ENCODE measurements at places on chromosomes 7 and 10. TPM values are rescaled to one million over a fixed set of nuclear protein-coding genes. Genes with fewer than 3 reads are reported as not detected.

Gene FOXI2
- total RNA-seq = not detected

Gene ADAP1
- 1.3 TPM for total RNA-seq

Gene PRRT4
- total RNA-seq = not detected

Gene PRKG1
- 19.0 TPM for total RNA-seq

Gene RASSF4
- total RNA-seq = 6.8 TPM

Gene CPA4
- 90.2 TPM for total RNA-seq

Gene RNF133
- total RNA-seq = 0.86 TPM

Gene GOLGA7B
- total RNA-seq = not detected

Gene CYP3A7
- not detected for total RNA-seq

Gene DMBT1
- total RNA-seq = under 0.01 TPM

Gene TDRD1
- total RNA-seq = 0.64 TPM

DNA sequence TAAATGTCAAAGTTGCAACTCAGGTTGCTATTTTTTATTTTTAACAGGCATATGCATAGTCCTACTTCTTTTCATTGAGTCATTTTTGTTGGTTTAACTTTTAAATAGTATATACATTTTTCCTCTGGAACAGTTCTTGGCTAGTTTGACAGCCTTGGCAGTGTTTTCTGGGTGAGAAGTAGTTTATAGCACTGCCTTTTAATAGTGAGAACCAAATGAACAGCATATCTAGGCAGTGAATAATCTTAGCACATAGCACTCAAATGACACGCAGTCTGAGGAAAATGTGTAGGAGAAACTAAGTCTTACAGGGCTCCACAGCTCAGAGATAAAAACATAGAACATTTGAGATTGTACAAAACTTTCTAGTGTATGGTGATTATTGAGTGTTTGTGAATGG, 265.5 kb upstream of the POT1 start:
- no peak for DNase-seq

DNA sequence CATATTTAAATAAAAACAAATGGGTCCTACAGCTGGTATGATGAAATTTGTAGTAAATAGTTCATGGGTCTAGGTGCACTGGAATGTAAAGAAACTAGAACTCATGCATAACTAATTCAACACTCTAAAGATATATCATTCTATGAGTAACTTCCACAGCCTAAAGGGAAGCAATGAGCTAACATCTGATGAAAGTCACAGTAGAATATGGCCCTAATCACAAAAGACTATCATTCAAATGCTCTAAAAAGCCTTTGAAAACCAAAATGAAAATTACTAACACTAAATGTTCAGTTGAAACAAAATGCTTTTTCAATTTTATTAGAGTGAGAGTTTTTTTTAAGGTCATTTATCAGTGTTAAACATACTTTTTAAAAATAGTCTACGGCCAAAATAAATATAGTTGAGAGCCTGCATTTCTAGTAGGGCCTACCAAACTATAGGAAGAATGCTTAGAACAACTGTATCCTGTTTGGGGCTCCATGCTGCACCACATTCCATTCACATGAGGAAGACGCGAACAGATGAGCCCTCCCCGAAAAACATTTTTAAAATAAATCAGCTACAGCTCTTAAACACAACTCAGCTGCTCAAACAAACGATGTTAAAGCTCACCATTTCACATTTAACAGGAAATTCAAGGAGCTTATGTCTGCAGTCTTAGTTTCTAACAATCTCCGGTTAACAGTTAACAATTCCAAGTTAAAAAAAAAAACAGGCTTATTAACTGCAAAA, 134.5 kb downstream of the NRBF2 start:
- DNase-seq = peak; percentile 90

DNA sequence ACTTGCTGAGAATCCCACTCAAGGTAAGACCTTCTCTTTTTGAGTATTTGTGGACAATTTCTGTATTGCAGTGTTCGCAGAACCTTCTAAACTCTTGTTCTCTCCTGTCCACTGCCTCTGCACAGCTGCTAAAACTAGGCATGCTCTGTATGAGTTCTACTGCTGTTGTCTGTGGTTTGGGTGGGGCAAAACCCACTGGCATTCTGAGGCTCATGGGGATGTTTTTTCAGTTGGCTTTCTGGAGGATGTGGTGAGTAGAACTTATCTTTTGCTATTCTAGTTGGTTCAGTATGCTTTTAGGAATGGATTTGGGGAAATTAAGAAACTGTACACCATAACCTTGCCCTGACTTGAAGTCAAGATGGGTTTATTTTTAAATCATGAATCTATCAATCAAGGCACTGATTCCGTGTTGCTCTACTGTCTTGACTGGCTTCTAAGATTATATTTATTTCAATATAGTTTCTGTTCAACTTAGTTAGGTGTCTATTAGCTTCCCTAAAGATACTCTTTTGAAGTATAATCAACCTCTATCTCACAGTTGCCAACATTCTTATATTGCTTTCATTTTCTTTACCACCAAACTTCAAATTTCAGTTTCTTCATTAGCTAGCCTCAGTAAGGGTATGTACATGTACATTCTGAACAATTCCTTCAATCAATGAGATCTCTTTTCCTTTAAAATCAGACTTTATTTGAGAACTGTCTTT, 25.0 kb upstream of the C1GALT1 start:
- DNase-seq = peak; percentile 43

DNA sequence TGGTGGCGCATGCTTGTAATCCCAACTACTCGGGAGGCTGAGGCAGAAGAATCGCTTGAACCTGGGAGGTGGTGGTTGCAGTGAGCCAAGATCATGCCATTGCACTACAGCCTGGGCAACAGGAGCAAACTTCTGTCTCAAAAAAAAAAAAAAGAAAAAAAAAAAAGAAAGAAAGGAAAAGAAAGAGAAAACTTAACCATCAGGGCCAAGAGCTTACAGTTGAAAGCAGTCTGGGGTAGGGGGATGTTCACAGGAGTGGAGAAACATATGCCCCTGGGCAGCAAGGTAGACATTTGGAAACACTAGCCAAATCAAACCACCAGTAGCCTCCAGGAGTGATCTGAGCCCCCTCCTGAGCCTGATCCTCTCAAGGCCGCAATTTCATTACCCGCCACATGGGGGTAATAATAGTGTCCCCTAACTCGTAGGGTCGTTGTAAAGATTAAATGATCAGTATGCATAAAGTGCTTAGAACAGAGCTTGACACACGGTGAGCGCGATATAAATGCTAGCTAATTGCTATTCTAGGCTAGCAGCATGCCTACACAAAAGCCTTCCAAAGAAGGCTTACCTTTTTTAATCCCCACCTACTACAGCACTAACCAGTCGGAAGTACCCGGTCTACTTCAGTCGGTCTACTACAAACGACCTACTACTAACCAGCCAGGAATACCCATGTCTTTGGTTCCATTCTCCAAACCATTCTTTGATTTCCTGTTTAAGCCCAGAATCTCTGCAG, 274.3 kb upstream of the NEBL start:
- DNase-seq = no peak

- no peak for DNase-seq
Measured at GRCh38 chr7:26508481-26508880, 216.8 kb downstream of the SNX10 start.

DNA sequence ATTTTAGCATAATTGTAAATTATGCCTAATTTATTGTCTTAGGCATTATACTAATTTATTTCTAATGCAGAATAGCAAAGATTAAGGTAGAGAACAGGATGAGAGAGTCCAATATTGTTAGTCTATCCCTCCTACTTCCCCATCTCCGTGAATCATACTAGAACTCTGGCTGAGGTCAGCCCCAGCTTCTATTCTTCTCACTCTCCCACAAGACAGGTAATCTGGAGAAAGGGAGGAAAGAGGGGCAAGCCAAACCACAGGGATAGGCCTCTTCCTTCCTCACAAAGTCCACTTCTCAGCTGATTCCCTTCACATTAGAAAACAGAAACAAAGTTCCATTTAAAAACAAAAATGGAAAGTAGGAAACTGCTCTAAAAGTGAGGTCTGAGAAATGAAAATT, 117.5 kb upstream of the LAMB4 start:
- DNase-seq = no peak

GRCh38 chr10:14459665-14460064, 128.9 kb upstream of the FRMD4A start:
- DNase-seq = no peak

GRCh38 chr7:104206841-104207240, 972 bp downstream of the ORC5 start:
- no peak for DNase-seq

DNA sequence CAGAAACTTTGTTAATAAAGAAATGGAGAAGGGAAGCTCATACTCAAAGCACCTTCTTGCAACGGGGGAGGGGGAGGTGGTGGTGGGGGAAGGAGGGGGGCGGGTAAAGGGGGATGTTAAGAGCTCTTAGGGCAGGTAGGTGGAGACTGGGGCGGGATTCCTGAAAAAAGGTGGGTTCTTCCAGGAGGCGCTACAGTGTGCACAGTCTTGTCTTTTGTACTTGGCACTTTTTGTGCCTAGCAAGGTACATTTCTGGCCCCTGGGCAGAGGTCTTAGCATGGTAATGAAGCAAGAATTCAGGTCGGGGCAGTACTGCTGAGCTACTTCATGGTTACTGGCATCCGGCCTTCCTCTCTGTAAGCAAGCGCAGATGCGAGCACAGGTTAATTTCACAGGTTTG, 15.2 kb upstream of the LAMB4 start:
- DNase-seq = no peak

GRCh38 chr10:43760514-43760913, 111.8 kb upstream of the ZNF32 start:
- DNase-seq = no peak

- no peak for DNase-seq
Measured at GRCh38 chr7:94228223-94228622, 166.5 kb upstream of the COL1A2 start.

GRCh38 chr7:144720710-144721109, 115.1 kb downstream of the TPK1 start:
- no peak for DNase-seq

DNA sequence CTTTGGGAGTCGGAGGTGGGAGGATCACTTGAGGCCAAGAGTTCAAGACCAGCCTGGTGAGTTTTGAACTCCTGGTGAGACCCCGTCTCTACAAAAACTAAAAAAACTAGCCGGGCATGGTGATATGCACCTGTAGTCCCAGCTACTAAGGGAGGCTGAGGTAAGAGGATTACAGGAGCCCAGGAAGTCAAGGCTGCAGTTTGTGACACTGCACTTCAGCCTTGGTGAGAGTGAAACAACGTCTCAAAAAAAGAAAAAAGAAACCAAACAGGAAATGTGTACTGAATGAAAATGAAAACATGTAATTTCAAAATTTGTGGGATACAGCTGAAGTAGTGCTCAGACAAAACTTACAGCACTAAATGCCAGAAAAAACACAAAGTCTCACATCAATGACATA, 7.6 kb downstream of the ARHGAP12 start:
- DNase-seq = no peak

GRCh38 chr7:47751043-47751442, 169.1 kb upstream of the TNS3 start:
- DNase-seq = peak; percentile 46

DNA sequence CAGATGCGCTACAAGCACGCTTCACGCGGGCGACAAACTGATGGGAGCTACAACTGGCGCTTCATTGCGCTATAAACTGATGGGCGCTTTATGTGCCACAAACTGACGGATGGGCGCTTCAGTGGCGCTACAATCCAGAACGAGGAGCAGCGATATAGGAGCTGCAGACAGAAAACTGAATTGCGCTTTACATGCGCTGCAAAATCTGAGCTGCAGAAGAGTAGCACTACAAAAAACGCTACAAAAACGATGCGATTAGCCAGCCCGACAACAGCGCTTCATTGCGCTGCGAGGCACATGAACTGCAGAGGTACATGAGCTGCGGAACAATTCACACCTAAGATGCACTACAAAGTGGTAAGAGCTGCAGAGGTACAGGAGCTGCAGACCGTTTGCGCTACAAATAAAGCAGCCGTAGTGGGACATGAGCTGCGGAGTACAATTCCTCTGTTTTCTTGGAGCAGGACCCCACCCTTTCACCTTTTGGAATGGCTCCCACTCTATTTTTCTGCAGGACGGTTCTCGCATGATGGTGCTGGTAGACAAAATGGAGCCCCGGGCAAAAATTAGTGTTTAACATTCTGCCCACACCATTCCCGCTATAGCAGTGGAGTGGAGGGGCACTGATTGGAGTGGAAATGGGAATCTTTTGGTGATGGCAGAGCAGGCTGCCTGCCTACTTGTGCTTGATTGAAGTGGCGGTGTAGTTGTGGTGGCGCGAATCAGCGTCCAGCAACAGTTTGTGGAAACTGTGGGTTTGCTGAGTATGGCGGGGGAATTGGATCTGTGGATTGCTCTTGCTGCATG, 1.2 kb upstream of the SGCE start:
- DNase-seq = peak; percentile 41

- DNase-seq = no peak
Measured at GRCh38 chr7:131106681-131107336, 220.9 kb upstream of the MKLN1 start.

GRCh38 chr10:121514141-121514865, 83.9 kb downstream of the FGFR2 start:
- DNase-seq = no peak

DNA sequence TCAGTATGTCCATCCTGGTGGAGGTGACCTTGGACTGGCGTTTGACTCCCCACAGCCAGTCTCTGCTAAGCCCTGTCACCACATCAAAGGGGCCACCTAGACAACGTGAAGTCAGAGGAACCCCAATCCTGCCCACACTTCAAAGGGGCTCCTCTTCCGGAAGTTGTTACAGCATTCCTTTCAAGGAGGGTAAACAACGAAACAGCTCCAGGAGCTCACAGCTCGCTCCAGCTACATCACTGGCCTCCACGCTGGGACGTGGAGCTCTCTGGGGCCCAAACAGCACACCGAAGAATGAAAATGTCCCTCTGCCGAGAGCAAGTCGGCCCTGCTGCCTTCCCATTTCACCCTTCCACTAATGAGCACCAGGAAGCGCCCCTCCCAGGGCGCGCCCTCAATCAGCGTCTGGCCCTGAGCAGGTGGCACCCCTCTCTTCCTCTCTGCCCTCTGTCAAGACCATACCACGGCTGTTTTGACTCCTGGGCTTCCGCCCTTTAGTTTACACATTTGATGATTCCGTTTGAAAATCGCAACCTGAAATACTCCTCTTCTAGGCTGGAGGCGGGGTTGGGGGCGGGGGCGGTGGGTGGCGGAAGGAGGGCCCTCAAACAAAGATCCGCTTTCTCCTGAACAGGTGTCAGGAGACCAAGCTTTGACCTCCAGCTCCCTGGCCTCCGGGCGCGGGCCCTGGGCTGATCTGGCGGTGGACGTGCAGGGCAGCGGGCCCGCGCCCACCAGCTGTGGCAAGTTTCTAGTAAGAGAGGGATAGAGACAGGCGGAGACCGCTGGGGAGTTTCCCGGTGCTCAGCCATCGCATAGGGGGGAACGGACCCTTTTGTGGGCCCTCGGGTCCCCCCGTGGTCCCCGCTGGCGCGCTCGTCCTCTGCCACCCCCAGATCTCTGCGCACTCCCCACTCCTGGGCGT, 53.1 kb upstream of the KDM7A start:
- DNase-seq = no peak

DNA sequence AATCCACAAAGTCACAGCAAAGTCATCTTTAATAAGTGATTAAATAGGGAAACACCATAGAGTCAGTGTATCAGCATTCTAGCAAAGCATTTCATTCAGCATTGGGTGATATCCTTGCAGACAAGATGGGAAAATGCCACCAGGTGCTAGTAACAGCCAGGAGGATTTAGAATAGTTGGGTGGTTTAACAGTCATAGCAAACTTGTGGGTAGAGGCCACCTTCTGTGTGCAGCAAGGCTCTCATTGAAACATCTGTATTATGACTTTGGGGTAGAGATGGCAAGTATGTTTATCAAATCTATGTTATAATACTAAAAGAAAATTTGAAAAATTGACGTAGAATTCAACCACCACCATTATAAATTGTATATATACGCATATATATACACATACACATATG, 26.4 kb upstream of the ADO start:
- no peak for DNase-seq

Measured in fibroblast of villous mesenchyme (primary cell).